Activated naive CD8-positive, alpha-beta T cell treated with anti-CD3 and anti-CD28 coated beads for 36 hours (primary cell): ENCODE measurements at places on chromosomes 16 and 17. TPM values are rescaled to one million over a fixed set of nuclear protein-coding genes. Genes with fewer than 3 reads are reported as not detected.

C16orf96 gene
- 0.08 TPM for total RNA-seq

- H3K4me3 ChIP-seq, result no peak overlapping the region
- DNase-seq, result no peak
- H3K4me1 ChIP-seq, result peaks cover 18% of the 10 kb centered on the region
- no peaks in the 10 kb centered on the region for H3K27me3 ChIP-seq
- no peak overlapping the region for H3K27ac ChIP-seq
Observed at GRCh38 chr16:68009157-68009735, 6.5 kb downstream of the DPEP2NB start.

DNA sequence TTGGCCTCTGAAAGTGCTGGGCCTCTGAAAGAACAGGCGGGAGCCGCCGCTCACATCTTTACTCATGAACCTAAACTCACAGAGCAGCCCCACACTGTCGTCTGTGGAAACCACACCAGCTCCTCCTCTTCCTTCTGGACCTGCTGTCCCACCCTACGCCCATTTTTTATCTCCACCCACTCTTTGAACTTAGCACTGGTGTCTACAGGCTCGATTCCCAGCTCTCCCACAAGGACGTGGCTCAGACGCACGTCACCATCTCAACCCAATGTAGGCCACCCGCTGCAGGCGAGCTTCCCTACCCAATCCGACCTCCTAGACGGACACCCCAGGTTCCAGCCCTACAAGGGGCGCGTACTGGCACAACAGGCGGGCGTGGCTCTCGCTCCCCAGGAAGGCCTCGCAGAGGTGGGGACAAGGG lies 62.2 kb downstream of the NXN start:
- H3K4me3 ChIP-seq, result no peak overlapping the region
- H3K4me1 ChIP-seq, result no peaks in the 10 kb centered on the region
- peaks cover 7% of the 10 kb centered on the region for H3K27me3 ChIP-seq
- no peak overlapping the region for H3K27ac ChIP-seq

DNA sequence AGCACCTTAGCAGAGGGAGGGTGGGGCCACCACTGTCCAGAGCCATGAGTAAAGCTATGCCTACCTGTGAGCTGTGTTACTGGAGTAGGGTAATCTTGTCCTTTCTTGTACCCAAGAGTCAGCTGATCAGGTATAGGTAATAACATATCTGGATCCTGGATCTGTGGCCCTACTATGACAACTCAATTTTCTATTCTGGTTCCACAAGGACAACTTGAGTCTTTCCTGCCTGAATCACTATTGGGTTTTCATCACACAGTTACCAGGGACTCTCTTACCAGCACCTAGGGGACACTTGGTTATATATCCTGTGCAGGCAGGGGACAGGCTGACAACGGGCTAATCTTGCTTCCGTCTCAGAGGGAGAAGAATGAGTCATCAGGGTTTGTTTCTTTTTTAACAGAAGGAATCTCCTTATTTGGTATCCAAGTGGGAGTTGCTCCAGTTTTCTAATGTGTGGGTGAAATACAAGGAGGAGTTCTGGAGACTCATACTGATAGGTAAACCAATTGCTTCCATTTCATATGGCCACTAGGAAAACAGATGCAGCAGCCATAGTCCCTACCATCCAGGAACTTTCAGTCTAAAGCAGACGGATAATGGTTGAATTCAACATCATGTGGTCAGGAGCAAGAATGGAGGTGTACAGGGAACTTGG lies 6.8 kb downstream of the ZNF267 start:
- peaks cover 90% of the 10 kb centered on the region for H3K36me3 ChIP-seq
- peak; percentile 47 for DNase-seq
- H3K27ac ChIP-seq, result peak overlapping the region; percentile 99
- peak overlapping the region; percentile 59 for H3K4me3 ChIP-seq
- peaks cover 71% of the 10 kb centered on the region for H3K4me1 ChIP-seq
- peaks cover 3% of the 10 kb centered on the region for H3K27me3 ChIP-seq

GRCh38 chr16:48000622-48001021 lies 155.2 kb downstream of the ABCC12 start:
- no peaks in the 10 kb centered on the region for H3K27me3 ChIP-seq
- DNase-seq, result no peak
- H3K4me1 ChIP-seq, result no peaks in the 10 kb centered on the region
- no peaks in the 10 kb centered on the region for H3K36me3 ChIP-seq
- H3K27ac ChIP-seq, result no peak overlapping the region

GRCh38 chr17:79978548-79978855 lies 57.2 kb downstream of the TBC1D16 start:
- H3K27me3 ChIP-seq, result no peaks in the 10 kb centered on the region
- H3K4me1 ChIP-seq, result no peaks in the 10 kb centered on the region
- no peaks in the 10 kb centered on the region for H3K36me3 ChIP-seq
- no peak overlapping the region for H3K27ac ChIP-seq

DNA sequence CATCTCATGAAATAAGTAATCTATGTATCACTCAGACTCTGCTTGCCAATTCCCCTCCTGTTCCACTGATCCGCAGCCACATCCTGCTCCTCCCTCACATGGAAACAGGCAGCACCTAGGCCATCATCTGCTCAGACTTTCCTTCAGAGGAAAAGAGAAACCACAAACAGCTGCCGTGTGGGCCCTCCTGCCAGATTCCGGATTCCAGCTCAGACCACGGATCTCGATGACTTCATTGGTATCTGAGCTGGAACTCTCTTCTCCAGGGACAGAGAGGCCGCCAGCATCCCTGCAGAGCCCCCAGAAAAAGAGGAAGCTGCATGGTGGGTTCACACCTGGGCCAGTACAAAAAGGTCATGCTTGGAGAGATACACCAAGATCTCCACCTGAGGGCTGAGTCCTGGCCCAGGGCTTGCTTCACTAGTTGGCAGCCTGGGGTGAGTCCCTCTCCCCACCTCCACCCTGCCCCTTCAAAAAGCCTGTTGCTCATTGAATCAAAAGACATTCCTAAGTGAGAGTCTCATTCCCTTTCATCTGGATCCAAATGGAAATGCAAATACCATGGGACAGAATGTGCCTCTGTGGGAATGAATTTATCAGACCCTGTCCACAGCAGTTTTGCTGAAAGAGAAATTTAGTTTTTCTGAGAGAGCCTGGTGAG lies 47.2 kb downstream of the HOXB1 start:
- DNase-seq, result peak; percentile 56
- peak overlapping the region; percentile 11 for H3K27ac ChIP-seq
- no peaks in the 10 kb centered on the region for H3K36me3 ChIP-seq
- H3K4me3 ChIP-seq, result no peak overlapping the region
- peaks cover 26% of the 10 kb centered on the region for H3K4me1 ChIP-seq

RECQL5 gene
- 31.4 TPM for total RNA-seq

- peaks cover 27% of the 10 kb centered on the region for H3K27me3 ChIP-seq
- H3K27ac ChIP-seq, result no peak overlapping the region
- H3K4me1 ChIP-seq, result no peaks in the 10 kb centered on the region
- no peak overlapping the region for H3K4me3 ChIP-seq
- DNase-seq, result no peak
- H3K36me3 ChIP-seq, result no peaks in the 10 kb centered on the region
Observed at GRCh38 chr17:30228011-30228410, 7.5 kb downstream of the SLC6A4 start.

DNA sequence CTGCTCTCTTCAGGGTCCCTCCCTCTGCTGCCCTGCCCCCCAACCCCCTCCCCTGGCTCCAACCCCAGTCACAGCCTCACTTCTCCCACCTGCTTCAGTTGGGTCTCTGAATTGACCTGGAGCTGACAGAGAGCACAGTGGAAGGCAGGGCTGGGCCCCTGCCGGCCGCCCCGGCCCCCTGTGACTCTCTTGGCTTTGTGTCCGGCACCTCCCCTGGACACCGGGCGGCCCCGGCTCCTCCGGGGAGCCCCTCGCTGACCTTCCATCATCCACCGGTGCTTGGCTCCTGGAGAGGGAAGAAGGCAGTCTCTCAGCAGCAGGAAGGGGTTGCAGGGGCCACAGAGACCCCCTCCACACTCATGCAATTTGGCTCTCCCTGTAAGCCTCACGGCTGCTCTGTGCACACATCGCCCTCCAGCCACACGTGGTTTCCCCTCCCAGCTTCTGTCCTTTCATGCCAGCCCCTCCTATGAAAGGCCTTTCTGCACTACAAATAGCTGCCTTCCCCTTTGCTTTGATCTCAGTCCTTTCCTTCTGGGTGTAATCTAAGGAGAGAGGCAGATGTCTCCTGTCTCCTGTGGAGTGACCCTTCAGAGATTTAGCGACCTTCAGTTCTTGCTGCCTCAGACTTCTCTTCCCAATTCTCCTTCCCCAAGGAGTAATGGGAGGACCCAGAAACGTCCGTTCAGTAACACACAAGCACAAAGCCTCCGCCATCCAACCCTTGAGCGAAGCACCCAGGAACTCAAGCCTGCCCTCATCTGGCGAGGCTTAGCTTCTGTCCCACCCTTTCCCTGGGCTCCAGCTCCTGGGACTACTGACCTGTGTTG lies 8.3 kb downstream of the NKIRAS2 start:
- peaks cover 9% of the 10 kb centered on the region for H3K4me1 ChIP-seq
- H3K27me3 ChIP-seq, result no peaks in the 10 kb centered on the region
- H3K4me3 ChIP-seq, result no peak overlapping the region
- no peak overlapping the region for H3K27ac ChIP-seq
- DNase-seq, result no peak

- no peaks in the 10 kb centered on the region for H3K27me3 ChIP-seq
- H3K4me3 ChIP-seq, result no peak overlapping the region
- no peaks in the 10 kb centered on the region for H3K36me3 ChIP-seq
- no peak for DNase-seq
Observed at GRCh38 chr17:9937901-9938300, 32.8 kb upstream of the RCVRN start.

FADS6 gene
- not detected for total RNA-seq

PRR29 gene
- total RNA-seq, result 0.93 TPM

SNX20 gene
- 26.0 TPM for total RNA-seq

- no peak overlapping the region for H3K27ac ChIP-seq
- H3K27me3 ChIP-seq, result no peaks in the 10 kb centered on the region
- H3K36me3 ChIP-seq, result no peaks in the 10 kb centered on the region
- no peaks in the 10 kb centered on the region for H3K4me1 ChIP-seq
Observed at GRCh38 chr16:81899601-81900000, 111.7 kb downstream of the SDR42E1 start.

GRCh38 chr17:82781894-82782274 lies 30.0 kb downstream of the TBCD start:
- no peak overlapping the region for H3K4me3 ChIP-seq
- peak; percentile 77 for DNase-seq
- H3K36me3 ChIP-seq, result peaks cover 11% of the 10 kb centered on the region
- H3K27ac ChIP-seq, result no peak overlapping the region
- peaks cover 7% of the 10 kb centered on the region for H3K4me1 ChIP-seq

GRCh38 chr16:54110016-54110981 lies 176.3 kb downstream of the IRX3 start:
- H3K4me1 ChIP-seq, result no peaks in the 10 kb centered on the region
- no peak overlapping the region for H3K4me3 ChIP-seq
- peaks cover 27% of the 10 kb centered on the region for H3K36me3 ChIP-seq
- H3K27me3 ChIP-seq, result no peaks in the 10 kb centered on the region

- no peaks in the 10 kb centered on the region for H3K36me3 ChIP-seq
- no peak overlapping the region for H3K4me3 ChIP-seq
- DNase-seq, result no peak
- no peaks in the 10 kb centered on the region for H3K4me1 ChIP-seq
Observed at GRCh38 chr17:42629411-42630009, 20.0 kb downstream of the TUBG1 start.

UNKL gene
- total RNA-seq, result 24.2 TPM

DNA sequence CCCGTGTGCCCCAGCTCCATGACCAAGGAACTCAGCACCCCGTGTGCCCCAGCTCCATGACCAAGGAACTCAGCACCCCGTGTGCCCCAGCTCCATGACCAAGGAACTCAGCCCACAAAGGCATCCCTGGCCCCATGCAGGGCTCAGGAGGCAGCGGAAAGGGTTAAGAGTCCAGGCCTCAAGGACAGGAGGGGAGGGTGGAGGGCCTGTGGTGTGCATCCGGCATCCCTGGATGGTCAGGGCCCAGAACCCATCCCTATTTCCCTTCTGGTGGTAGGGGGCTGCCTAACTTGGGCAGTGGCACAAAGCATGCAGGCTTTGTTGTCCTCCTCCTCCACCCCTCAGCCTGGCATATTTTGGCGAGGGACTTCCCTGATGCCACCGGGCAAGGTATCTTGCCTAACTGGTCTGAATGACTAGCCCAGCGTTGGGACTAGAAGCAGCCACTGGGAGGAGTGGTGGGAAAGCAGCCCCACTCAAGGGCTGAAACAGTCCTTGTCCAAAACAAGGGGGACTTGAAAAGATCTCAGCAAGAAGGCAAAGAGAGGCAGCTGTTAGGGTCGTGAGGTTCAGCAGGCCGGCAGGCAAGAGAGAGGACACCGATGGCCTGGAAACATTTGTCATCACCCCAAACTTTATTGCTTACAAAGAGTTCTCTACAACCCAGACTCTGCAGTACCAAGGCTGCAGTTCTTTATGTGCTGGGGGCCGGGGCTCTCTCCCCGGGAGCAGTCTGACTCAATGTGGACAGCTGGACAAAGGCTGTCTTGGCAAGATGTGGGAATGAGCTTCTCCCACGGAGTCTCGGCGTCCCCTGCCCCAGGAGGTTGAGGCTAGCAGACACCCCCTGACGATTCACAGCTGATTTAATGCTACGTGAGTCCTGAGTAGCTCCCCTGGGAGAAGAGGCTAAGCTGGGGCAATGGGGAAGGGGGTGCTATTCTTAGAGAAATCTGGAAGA lies 902 bp upstream of the SPATA32 start:
- H3K4me3 ChIP-seq, result peak overlapping the region; percentile 79
- peaks cover 31% of the 10 kb centered on the region for H3K4me1 ChIP-seq
- no peak for DNase-seq
- H3K27ac ChIP-seq, result peak overlapping the region; percentile 85
- peaks cover 21% of the 10 kb centered on the region for H3K36me3 ChIP-seq

GRCh38 chr16:73159296-73159695 lies 111.4 kb upstream of the ZFHX3 start:
- DNase-seq, result no peak
- H3K4me3 ChIP-seq, result no peak overlapping the region
- H3K4me1 ChIP-seq, result no peaks in the 10 kb centered on the region
- H3K27ac ChIP-seq, result no peak overlapping the region
- H3K27me3 ChIP-seq, result peaks cover 2% of the 10 kb centered on the region
- no peaks in the 10 kb centered on the region for H3K36me3 ChIP-seq
